ENCODE measurements at places on chromosomes 4 and X.

- H3K4me1 ChIP-seq = no peaks in the 10 kb centered on the region
- H3K27me3 ChIP-seq = no peaks in the 10 kb centered on the region
- H3K4me3 ChIP-seq = no peak overlapping the region
- no peak overlapping the region for H3K27ac ChIP-seq
- DNase-seq = no peak
- no peaks in the 10 kb centered on the region for H3K36me3 ChIP-seq
Measured at GRCh38 chr4:151628001-151628608, 132.7 kb downstream of the GATB start.

- H3K4me3 ChIP-seq = no peak overlapping the region
- H3K36me3 ChIP-seq = no peaks in the 10 kb centered on the region
- H3K4me1 ChIP-seq = no peaks in the 10 kb centered on the region
- H3K27ac ChIP-seq = no peak overlapping the region
Measured at GRCh38 chr4:127174201-127174600, 458.6 kb upstream of the INTU start.

- H3K4me1 ChIP-seq = peaks cover 3% of the 10 kb centered on the region
- no peaks in the 10 kb centered on the region for H3K27me3 ChIP-seq
- H3K27ac ChIP-seq = no peak overlapping the region
Measured at GRCh38 chr4:185186769-185187168, 17.0 kb downstream of the CFAP97 start.

- H3K4me1 ChIP-seq = no peaks in the 10 kb centered on the region
- no peaks in the 10 kb centered on the region for H3K27me3 ChIP-seq
- no peaks in the 10 kb centered on the region for H3K36me3 ChIP-seq
- H3K27ac ChIP-seq = no peak overlapping the region
- H3K4me3 ChIP-seq = no peak overlapping the region
Measured at GRCh38 chr4:169282429-169283113, 11.8 kb upstream of the SH3RF1 start.

DNA sequence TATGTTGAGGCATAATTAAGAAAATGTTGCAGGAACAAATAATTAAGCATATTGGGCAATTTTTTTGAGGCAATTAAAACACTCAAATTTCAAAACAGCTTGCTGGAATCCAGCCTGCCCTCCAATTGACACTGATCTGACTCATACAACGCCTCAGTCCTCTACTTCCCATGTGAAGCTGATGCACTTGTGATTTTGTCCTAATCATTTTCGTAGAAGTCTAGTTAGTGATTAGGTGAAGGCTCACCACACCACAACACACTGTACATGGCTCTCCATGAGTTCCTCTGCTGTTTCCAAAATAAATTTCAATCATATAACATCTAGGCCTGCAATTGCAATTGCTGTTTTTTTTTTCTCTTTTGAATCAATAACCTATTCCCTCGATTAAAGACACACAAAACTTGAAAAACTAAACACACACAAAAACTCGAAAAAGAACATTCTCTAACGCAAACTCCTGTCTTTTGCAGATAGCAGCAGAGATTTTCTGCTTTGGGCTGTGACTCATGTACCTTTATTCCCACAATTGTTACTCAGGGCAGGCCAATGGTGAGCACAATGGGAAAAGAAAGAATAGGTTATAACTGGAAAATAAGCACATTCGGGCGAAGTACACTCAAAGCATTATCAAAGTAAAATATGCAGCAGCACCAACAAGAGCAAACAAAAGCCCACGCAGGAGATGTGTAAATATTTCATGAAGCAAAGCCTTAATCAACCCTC lies 1.7 kb downstream of the GPRIN3 start:
- DNase-seq = no peak
- H3K36me3 ChIP-seq = no peaks in the 10 kb centered on the region
- H3K4me3 ChIP-seq = peak overlapping the region; percentile 95
- H3K27me3 ChIP-seq = no peaks in the 10 kb centered on the region

DNA sequence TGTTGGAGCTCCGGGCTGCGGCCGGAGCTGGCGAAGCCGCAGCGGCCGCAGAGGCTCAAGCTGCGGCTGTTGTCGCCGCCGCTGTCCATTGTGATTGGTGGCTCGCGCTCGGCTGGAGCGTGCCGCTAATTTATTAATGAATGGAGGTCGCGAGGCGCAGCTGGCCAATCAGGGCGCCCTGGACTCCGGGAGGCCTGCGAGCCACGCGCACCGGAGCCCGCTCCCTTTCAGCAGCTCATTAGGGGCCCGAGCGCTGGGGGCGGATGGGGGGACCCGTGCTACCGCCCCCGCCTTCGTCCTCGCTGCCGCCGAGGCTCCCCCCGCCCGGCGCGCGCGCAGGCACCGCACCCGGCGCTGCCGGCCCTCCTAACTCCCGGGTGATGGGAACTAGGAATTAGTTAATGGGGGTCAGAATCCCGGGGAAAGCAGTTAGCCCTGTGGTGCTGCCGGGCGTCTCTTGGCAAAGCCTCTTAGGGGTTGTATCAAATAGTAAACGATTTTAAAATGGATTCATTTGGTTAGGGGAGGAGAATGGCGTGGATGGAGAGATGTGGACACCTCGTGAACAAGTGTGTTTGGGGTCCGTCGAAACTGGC lies 589 bp upstream of the NEUROG2 start:
- peaks cover 38% of the 10 kb centered on the region for H3K4me1 ChIP-seq
- H3K4me3 ChIP-seq = peak overlapping the region; percentile 50
- no peaks in the 10 kb centered on the region for H3K36me3 ChIP-seq
- H3K27me3 ChIP-seq = peaks cover 92% of the 10 kb centered on the region
- no peak for DNase-seq

DNA sequence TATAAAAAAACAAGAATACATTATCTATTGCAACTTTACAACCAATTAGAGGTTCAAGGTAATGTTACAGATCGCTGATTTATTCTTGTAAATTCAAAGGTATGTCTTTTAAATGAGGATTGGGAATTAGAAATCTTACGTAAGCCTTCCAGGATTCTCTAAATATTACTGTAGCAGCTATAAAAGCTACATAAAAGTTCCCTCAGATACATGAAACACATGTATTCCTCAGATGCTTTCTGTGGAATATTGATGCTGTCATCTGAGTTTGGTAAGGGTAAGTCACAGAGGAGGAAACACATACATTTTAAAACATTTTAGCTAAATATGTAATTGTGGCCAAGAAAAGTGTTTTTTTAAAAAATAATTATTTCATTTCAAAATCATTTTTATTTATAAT lies 3.4 kb downstream of the AFP start:
- H3K4me1 ChIP-seq = no peaks in the 10 kb centered on the region
- no peak overlapping the region for H3K27ac ChIP-seq
- H3K36me3 ChIP-seq = no peaks in the 10 kb centered on the region
- no peak for DNase-seq
- no peak overlapping the region for H3K4me3 ChIP-seq
- H3K27me3 ChIP-seq = no peaks in the 10 kb centered on the region

GRCh38 chr4:106627051-106627450 lies 258.5 kb upstream of the GIMD1 start:
- H3K27ac ChIP-seq = no peak overlapping the region
- no peaks in the 10 kb centered on the region for H3K4me1 ChIP-seq
- no peak overlapping the region for H3K4me3 ChIP-seq
- H3K27me3 ChIP-seq = no peaks in the 10 kb centered on the region
- DNase-seq = no peak
